ENCODE measurements at places on chromosomes 16 and 17.

GRCh38 chr16:85614338-85615013 lies 1.4 kb downstream of the GSE1 start:
- no peak for DNase-seq

- no peak for DNase-seq
Observed at GRCh38 chr17:72566671-72567484, 446.1 kb downstream of the SOX9 start.

GRCh38 chr16:23676924-23677480 lies 1.7 kb upstream of the PLK1 start:
- DNase-seq: no peak

GRCh38 chr17:41624208-41625101 lies at the start of gene KRT17:
TSS of gene KRT17 (minus strand) at chr17:41624575. CDS start at chr17:41624509, 66 bp downstream.
- DNase-seq: no peak

GRCh38 chr16:77885571-77886295 lies 97.4 kb downstream of the VAT1L start:
- no peak for DNase-seq

DNA sequence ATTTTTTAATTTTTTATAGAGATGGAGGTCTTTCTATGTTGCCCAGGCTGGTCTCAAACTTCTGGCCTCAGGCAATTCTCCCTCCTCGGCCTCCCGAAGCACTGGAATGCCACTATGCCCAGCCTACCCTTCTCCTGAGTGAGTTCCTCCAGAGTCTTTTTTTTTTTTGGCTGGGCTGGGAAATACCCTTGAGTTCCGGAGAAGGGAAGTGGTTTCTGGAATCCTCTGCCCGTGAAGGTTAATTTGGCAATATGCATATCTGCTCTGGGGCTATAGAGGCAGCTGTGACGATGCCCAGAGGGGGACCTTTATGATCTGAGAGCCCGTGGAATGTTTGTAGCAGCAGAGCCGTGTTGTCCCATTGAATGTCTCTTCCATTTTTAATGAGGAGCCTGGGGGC lies 217.5 kb downstream of the RBFOX1 start:
- no peak for DNase-seq

DNA sequence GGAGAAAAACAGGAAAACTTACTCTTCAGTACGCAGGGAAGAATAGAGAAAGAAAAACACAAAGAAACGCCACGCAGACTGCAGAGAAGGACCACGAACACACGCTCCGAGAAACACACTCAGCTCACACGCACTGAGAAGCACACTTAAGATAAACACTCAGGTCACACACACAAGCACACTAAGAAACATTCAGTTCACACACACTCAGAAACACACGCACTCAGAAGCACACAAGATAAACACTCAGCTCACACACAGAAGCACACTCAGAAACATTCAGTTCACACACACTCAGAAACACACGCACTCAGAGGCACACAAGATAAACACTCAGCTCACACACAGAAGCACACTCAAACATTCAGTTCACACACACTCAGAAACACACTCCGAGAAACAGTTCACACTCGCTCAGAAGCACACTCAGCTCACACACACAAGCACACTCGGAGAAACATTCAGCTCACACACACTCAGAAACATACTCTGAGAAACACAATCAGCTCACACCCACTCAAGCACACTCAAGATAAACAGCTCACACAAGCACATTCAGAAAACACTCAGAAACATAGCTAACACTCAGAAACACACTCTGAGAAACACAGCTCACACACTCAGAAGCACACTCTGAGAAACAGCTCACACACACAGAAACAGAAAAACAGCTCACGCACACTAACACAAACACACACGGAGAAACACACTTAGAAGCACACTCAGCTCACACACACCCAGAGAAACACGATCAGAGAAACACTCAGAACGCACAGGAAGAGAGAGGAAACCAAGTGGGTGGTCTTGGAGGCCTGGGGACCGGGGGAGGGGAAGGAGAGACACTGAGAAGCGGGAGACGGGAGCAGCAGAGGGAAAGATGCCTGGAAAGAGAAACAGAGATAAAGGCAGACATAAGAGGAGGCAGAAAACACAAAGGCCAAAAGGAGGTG lies 908 bp downstream of the TMEM98 start:
- no peak for DNase-seq

- peak; percentile 91 for DNase-seq
Observed at GRCh38 chr16:77298418-77299360, 99.5 kb downstream of the SYCE1L start.

- DNase-seq: no peak
Observed at GRCh38 chr16:61575617-61576016, 460.6 kb downstream of the CDH8 start.

GRCh38 chr16:76114681-76115080 lies 162.5 kb upstream of the CNTNAP4 start:
- DNase-seq: no peak

GRCh38 chr17:79478051-79478461 lies 132.8 kb downstream of the RBFOX3 start:
- DNase-seq: no peak

DNA sequence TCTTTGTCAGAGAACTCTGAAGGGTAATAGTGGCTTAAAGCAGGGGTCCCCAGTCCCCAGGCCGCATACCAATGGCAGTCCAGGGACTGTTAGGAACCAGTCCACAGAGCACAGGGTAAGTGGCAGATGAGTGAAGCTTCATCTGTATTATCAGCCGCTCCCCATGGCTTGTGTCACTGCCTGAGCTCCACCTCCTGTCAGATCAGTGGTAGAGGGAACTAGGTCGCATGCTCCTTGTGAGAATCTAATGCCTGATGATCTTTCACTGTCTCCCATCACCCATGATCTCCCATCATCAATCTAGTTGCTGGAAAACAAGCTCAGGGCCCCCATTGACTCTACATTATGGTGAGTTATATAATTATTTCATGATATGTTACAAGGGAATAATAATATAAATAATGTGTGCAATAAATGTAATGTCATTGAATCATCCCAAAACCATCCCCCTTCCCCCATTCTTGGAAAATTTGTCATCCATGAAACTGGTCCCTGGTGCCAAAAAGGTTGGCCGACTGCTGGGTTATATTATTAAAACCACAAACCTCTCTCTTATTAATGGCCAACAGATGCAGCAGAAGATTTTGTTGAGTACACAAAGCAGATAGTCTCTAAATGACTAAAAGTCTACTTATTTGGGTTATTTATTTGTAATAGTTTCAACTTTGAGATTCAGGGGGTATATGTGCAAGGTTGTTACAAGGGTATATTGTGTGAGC lies 782.7 kb downstream of the CDH11 start:
- peak; percentile 20 for DNase-seq

DNA sequence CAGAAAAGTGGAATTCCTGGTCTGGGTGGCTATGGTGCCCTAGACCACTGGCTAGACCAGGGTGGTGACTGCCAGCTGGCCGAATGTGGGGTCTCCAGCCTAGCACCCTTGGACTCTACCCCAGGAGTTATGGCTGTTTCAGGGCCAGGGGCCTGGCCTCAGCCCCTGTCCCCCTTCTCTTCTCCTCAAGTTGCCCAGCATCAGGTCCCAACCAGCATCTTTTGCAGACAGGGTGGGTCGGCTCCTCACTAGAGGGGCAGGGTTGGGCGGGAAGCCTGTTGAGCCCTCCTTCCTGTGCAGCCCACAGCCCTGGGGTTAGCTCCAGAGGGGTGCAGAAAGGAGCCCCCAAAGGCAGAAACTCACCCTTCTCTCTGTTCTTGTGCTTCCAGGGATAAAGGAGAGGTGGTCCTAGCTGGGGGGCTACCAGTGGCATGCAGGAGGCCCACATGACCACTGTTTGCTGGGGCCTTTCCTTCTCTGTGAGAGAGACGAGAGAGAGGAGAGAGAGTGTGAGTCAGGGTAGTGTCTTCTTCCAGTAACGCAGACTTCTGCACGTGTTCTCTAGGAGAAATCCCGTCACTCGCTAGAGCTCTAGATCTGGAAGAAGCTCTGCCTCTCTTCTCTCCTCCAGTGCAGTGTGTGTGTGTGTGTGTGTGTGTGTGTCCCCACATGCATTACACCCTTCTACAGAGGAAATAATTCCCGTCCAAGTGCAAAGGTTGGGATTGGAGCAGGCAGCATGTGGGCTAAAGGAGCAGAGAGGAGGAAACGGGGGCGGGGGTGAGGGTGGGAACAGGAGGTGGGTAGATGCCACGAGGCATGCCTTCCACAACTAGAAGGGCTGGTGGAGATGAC lies 209.4 kb downstream of the SEC14L1 start:
- DNase-seq: no peak

- DNase-seq: no peak
Observed at GRCh38 chr17:37815536-37815935, 70.7 kb upstream of the HNF1B start.

- DNase-seq: no peak
Observed at GRCh38 chr17:51245535-51245934, 14.3 kb downstream of the MBTD1 start.

- DNase-seq: no peak
Observed at GRCh38 chr17:9256751-9257629, 235.7 kb downstream of the NTN1 start.

GRCh38 chr17:1304962-1305563 lies 25.6 kb downstream of the TRARG1 start:
- no peak for DNase-seq

- DNase-seq: no peak
Observed at GRCh38 chr17:78678222-78678557, 101.0 kb upstream of the DNAH17 start.

GRCh38 chr16:84479716-84480450 lies 24.6 kb downstream of the MEAK7 start:
- DNase-seq: no peak

DNA sequence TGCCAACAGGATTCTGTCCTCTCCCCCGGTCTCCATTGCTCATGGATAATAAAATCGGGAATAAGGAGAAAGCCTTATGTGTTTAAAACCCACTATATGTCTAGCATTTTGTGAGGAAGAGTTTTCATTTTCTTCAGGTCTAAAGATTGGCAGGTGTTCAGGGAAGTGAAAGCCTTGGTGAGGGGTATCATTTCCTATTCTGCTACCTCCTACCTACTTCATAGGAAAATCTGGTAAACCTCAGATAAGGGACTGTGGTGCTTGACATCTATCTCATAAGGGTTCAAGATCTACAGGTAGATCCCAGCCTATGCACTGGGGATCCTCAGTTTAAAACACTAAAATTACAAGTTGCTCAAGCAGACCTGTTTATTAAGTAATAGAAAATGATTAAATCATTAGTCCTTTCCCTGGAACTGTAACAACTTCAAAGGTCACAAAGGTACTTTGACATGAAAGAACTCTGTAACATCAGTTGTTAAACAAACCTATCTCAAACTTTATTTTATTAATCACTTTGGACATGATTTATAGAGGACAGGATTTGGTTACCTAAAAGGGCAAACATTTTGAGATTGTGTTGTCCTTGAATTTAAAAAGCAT lies 6.5 kb downstream of the MOSMO start:
- DNase-seq: no peak

GRCh38 chr16:84303023-84303422 lies 8.3 kb downstream of the WFDC1 start:
- DNase-seq: no peak

DNA sequence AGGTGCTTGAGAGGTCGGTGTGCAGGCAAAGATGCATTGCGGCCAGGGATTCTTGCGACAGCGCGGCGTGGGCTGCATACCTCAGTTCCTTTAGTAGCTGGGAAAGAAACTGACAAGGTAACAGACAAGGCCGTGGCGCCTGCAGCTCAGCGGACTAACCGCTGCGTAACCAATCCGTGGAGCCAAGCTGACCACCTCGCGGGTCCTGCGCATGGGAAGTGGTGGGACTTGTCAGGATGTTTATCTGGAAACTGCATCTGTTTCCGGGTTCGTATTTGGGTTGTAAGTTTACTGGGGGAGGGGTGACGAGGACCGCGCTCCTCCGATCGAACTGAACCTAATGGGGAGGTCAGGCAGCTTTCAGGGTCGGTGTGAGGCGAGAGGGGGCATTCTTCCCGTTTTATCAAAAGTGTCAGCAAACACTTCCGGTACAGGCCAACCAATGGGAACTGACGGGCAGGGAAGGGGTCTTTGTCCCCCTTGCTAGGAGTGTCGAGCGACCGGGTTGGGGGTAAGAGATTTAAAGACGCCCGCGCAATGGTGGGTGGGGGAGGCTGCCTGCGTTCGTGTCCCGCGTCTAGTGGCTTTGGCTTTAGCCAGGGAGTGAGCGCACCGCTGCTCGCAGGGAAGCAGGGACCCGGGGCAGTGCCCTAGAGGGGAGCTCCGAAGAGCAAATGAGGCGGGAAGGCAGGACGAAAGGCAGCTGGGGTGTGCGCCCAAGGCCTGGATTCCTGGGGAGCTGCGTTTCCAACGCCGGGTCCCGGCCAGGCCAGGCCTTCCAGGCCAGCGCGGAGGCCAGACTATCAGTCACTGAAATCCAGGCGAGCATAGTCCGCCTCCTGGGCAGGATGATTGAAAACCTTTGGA lies 7.0 kb downstream of the IRX6 start:
- no peak for DNase-seq

DNA sequence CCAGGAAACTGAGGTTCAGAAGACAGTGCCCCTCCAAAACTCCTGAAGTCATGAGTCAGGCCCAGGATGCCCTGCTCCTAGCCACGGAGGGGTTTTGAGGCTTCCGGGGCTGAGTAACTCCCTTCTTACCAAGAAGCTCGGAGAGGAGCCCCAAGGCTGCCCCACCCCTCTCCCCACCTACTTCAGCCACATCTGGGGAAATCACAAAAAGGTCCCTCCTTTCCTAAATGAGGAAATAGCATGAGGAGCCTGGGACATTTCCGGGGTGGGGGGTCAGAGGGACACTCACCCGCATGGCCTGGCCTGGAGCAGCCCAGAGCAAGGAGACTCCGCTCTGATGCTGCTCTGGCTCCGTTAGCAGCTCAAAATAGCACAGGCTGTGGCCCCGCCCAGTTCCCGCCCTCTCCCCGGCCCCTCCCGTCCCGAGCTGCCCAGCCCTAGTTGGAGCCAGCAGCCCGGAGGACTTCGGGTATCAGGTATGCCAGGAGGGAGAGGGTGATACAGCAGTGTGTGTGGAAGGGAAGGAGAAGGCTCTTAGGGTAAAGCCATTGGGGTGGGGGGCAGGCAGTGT lies 40.1 kb downstream of the MYO18A start:
- no peak for DNase-seq

DNA sequence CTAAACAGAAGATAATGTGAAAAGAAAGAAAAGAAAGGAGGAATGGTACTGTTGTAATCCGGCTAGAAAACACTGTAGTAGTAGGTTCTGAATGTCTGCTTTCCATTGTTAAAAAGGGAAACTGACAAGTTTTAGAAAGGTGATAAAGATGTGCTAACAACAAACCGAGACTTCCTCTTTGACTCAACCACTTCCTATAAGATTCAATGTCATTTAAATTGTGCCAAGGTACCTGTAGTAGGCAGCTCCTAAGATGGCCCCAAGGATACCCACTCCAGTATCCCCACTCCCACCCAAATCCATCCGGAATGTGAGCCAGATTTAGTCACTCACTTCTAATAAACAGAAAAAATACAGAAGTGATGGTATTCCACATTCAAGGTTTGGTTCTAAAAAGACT lies 31.2 kb downstream of the XYLT1 start:
- no peak for DNase-seq

Measured in astrocyte of the cerebellum (primary cell).